Activated T-helper 1 cell treated with anti-CD3 and anti-CD28 coated beads, Interleukin-2, amount 50 U/mL, for 16 hours (primary cell): ENCODE measurements at places on chromosomes 1 and 21.
A peak's percentile ranks its signal among the peaks of the same experiment; 100 is the strongest.

GRCh38 chr1:40004857-40005256 is 35.7 kb upstream of the CAP1 start:
- DNase-seq = no peak

DNA sequence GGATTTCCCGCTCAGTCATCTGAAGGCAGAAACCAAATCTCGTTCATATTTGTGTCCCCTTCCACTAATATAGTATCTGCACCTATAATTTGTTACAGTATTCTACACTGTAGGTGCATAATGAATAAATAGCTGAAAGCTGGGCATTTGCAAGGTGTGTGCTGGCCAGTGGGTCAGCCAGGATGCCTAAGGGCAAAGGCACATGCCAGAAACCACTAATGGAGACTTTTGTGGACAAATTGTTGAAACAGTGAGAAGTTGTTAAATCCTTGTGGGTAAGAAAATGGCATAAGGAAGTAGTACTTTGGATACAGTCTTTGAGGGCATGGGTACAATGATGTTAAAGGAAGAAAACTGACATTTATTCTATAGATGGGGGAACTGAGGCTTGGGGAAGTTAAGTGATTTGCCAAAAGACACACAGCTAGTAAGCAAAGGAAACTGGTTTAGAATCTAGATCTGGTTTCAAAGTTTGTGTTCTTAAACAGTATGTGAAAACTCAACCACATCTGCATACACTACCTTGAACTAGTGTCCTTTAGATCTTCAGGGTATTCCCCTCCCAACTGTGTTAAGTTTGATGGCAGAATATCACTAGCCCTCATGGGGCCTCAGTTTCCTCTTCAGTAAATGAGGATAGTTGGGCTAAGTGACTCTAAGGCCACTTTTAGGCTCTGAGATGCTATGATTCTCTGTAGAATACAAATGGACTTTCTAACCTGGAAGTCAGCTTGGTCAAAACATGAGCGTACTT is 26.5 kb upstream of the LRRC8C start:
- DNase-seq = no peak

DNA sequence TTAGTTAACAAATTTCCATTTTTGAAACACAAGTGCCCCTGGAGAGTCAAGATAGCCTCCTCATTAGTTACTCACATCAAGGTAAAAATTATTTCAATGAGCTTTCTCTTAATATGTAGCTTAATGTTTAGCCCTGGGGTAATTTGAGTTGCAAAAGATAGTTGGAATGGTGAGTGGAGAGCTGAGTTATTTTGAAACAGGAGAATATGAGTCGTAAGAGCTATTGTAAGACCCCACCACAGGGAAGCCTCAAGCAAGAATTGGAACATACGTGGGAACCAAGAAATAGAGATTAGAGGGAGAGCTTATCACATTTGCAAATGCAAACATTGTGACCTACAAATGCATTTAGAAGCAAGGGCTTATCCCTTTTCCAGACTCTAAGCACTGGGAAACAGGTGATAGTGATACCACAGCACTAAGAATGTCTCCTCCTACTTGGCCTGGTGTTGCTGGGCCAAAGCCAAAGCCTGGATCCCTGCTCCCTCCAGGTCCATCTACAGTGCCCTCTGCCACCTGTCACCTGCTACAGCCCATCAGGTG is 635.1 kb downstream of the PTPRC start:
- no peak for DNase-seq

DNA sequence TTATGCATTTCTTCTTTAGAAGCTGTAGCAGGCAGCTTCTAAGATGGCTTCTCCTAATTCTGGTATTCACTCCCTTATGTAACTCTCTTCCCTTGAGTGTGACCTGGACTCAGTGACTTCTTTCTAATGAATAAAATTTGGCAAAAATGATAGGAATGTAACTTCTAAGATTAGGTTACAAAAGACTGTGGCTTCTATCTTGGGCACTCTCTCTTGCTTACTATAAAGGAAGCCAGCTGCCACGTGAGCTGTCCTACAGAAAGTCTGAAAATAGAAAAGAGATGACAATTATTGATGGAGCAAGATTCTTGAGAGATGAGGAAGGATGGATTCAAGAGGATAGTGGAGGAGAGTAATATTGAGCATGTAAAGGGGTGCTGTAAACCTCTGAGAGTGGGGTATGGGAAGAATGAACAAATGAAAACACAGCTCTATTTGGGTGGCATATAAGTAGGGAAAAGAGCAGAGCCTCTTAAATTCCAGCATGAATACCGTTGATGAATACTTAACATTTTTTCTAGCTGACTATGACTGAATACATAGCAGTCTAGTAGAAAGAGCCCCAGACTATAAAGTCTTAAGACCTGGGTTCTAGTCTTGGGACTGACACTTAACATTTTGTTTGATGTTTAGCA is 5.5 kb downstream of the TSEN15 start:
- no peak for DNase-seq

- DNase-seq = no peak
Observed at GRCh38 chr1:231553320-231553719, 24.9 kb downstream of the TSNAX start.

DNA sequence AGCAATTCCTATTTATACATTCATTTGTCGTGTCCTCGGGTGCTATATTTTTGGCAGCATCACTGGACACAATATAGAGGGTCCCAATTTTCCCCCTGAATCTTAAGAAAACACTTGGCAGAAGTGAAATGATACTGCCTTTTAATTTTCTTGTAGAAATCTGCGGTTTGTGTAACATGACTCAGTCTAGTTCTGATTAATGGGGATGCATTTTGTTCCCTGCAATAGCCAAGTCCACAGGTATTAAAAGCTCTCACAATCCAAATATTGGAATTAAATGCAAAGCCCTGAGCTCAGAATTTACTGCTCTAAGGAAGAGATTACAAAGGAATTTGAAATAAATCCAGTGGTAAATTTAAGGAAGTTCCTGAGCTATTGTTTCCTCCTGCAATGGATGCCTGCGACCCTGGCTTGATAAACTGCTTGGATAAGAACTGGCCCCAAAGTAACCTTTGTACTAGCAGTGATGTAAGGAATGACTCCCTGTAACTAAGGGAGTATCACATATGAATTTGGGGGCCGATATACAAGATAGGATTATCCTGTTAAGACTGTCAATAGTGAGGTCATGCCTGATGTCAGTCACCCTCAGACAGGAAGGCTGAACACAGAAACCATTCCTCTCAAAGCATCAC is 349.7 kb upstream of the C1orf87 start:
- no peak for DNase-seq

DNA sequence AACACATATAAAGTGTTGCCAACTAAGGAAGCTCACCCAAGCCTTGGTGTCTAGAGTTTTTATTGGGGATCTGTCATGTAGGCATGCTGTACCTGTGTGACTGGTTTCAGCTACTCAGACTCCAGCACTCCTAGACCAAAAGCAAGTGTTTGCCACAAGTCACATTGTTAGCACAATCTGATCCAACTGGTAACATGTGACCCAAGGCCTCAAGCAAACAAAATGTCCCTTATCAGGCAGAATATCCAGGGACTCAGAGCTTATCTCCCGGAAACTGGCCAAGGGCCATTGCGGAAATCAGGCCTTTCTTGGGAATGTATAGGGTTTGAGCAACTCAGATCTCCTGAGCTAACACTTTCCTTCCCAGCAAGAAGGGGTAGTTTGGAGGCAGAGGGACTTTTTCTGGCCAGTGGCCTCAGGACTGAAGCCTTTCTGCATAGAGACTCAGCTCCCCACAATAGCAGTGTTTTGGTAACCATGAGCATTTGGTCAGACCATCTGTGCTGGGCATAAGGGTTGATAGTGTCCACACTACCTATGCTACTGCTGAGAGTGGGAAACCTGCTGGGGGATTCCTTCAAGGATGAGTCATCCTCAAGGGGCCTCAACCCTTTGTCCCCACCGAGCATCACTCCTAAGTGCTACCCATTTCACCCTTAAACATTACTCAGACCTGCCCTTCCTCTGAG is 29.6 kb downstream of the NHLH2 start:
- DNase-seq = no peak

- no peak for DNase-seq
Observed at GRCh38 chr21:25643486-25643885, 4.4 kb downstream of the JAM2 start.

DNA sequence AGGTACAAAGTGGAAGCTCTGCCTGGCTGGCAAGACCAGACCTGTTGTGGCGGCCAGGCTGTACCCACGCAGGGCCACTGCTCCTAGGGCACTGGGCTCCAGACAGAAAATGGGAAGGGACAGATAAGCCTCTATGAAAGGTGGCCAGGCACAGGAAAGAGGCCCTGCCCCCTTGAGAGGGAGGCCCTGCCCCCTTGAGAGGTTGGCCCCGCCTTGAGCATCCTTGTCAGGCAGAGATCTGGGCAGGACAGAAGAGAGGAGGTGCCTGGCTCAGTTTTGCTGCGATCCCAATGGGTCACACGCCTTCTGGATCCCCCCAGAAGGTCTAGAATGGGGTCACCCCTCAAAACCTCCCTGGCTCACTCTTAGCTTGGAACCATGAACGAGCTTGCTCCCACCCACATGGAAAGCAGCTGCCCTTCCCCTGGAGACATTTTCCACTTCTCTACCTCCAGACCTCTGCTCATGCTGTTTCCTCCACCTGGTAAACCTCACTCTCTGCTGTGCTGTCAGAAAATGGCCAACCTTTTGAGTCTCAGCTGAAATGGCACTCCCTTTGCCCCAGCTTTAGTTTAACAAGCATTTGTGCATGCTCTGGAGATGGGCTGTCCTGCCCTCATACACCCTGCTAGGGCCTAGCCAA is 17.5 kb upstream of the ECE1 start:
- DNase-seq = no peak

DNA sequence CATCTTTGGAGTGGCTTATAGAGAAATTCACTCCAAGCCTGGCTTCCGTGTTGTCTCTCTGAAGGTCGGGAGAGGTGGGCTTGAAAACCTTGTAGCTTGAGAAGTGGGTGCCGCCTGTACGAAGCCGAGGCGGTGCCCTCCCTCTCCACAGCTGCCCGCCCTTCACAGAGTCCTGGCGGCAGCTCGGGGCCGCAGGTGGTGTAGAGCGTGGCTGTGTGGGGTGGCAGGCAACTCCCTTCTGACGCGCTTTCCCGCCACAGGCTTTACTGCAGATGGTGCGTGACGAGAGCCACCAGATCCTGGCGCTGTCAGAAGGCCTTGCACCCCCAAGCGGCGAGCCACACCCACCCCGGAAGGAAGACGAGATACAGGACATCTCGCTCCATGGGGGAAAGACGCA is 33.1 kb upstream of the DIP2A start:
- no peak for DNase-seq

- no peak for DNase-seq
Observed at GRCh38 chr1:235075048-235075776, 53.4 kb downstream of the TOMM20 start.

DNA sequence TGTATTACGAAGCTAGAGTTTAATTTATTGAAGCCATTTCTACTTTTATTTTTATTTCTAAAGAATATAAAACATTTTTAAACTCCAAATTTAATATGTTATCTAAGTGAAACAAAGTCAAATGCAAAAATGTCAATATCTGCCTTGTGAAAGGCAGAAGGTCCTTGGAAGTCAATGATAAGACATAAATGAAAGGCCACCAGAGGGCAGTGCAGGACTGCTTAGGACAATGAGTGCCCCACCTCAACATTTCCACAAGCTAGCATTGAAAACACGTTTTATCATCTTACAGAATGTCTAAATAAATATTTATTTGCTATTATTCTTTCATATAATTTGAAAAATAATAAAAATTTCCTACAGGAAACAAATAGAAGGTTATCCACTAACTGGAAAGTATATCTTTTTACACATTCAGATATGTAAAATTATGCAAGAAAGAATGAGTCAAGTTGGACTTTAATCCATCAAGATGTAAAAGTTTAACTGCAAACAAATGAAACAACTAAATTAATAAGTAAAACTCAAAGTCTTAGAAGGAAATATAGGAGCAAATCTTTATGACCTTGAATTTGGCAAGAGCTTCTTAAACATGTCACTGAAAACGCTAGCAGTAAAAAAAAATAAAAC is 140.1 kb upstream of the FMN2 start:
- no peak for DNase-seq

DNA sequence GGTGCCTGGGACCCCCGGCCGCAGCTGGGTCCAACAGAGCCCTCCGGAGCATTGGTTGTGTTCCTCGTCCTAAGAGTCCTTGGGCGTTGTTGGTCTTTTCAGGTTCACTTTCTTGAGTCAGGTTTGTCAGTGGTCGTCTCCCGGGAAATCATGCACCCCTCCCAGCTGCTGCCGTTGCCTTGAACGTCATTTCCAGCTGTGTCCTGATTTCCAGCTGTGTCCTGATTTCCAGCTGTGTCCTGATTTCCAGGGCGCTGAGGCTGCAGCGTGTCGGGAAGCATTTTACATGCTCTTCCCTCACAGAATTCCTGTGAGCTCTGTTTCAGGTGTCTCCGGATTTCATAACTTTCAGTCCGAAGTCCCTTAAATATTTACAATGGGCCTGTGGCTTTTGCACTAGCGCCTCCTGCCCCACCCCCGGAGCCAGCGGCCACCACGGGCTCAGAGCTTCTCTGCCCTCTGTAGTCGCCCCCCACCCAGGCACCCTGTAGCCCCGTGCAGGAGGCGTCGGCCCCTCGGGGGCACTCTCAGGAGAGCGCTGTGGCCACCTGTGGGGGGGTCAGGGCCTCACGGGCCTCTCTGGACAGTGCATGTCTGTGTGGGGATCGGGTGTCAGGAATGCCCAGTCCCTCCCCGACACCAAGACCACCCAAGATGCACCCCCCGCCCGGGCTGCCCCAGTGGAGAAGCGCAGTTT is 66.7 kb downstream of the COL18A1 start:
- no peak for DNase-seq

- DNase-seq = no peak
Observed at GRCh38 chr1:237042526-237042891, 525 bp downstream of the RYR2 start.

DNA sequence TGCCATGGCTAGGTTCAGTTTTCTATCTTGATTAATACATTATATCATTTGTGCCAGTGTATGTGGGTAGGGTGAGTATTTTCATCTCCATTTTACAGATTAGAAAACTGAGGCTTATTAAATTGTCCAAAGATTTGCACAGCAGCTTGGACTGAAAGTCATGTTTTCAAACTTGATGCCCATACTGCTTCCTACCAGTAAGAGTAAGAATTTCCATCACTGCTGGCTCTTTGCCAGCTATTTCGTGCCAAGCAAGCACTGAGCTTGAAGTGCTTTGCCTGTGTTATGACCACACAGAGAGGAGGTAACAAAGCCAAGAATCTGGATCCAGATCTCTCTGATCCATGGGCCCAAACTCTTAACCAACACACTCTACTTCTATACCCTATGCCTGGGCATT is 295.0 kb downstream of the VAV3 start:
- DNase-seq = no peak

DNA sequence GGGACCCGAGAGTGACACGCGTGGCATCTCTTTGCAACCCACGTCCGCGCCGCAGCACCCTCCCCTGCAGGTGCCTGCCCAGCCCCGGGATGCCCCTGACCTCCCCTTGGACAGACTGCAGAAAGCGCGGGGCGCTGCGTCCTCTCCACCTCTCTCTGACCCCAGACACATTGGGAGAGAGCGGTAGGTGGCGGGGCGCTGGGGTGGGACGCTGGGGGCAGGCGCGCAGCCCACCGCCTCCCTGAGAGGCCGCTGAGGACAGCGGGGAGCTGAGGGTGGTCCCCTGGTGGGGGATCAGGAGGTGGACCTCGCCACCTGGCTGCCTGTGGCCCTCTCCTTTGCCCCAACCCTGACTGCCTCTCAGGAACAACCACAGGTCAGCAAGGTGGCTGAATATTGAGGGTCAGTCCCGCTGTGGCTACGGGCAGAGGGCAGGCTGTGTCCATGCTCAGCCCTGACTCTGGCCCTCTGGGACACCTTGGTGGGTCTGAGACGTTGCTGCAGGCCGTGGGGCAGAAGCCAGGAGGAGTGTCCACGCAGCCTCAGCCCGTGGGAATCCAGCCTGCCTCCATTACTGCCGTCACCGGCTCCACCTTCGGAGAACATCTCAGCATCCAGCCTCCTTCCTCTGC is 761 bp upstream of the UBE2J2 start:
- no peak for DNase-seq

- peak; percentile 18 for DNase-seq
Observed at GRCh38 chr1:40078512-40079333, 18.3 kb downstream of the PPT1 start.
